ENCODE measurements at places on chromosomes 4 and X.

- DNase-seq, result no peak
These were observed 69.6 kb upstream of the C4orf50 start for GRCh38 chr4:6087669-6088341.

DNA sequence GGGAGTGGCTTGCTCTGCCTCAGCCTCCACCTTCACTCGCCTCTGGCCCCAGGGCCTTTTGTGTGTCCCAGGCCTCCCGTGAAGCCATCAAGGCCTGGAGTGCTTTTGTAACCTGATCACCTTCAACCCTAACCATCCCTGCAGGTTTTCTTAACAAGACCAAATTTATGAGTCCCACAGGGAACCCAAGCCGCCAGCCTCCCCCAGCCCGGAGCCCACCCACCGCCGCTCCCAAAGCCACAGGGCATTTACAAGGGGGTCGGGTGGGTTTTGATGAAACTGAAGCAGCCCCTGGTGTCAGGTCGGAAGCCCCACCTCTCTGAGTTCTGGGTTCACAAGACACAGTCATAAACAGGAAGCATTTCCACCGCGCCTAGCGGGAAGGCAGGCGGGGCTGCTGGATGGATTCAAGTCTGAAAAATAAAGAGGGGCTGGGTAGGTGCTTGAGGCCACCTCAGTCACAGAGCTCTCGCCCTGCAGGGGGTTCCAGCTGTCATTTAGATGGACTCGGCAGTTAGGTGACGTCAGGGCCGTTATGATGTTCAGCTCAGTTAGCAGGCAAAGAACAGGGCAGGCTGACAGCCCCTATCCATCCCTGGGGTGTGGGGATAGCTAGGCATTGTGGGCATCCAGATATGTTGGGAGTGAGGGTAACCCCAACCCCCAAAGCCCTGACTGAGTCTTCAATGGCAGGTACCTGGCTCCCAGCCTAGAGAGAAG, 128.5 kb downstream of the BCOR start:
- no peak for DNase-seq

DNA sequence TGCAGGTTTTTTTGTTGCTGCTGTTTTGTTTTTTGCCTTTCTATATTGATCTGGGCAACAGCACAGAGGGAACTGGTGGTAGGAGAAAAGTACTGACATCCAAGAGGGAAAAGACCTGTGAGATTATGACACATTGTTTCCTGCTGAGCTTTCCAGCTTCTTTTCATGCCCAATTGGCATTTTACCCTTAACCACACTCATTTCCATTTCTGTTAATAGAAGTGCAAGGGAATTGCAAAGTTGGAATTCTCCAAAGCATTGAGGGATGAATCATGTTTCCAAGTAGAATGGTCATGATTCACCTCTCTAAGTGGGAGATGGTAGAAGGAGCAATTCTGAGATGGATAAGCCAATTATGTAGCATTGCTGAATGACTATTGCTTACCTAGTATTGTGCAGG, 161.5 kb downstream of the PPARGC1A start:
- no peak for DNase-seq

DNA sequence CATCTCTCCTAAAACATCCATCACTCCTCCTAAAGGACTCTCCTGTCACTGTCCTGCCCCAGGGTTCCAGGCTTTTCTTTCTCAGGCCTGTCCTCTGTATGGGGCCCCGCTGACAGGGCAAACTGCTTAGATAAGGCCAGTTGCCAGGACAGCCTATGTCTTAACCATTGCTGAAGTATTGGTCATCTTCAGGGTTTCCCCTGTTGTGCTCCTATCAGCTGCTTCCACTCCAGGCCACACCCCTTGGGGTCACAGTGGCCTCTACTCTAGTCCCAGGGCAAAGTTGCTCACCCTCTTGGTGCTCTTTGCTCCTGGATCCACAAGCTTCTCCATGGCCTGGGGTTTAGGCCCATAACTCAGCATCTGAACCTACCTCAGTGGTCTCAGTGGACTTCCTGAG, 138.0 kb upstream of the PJA1 start:
- no peak for DNase-seq

DNA sequence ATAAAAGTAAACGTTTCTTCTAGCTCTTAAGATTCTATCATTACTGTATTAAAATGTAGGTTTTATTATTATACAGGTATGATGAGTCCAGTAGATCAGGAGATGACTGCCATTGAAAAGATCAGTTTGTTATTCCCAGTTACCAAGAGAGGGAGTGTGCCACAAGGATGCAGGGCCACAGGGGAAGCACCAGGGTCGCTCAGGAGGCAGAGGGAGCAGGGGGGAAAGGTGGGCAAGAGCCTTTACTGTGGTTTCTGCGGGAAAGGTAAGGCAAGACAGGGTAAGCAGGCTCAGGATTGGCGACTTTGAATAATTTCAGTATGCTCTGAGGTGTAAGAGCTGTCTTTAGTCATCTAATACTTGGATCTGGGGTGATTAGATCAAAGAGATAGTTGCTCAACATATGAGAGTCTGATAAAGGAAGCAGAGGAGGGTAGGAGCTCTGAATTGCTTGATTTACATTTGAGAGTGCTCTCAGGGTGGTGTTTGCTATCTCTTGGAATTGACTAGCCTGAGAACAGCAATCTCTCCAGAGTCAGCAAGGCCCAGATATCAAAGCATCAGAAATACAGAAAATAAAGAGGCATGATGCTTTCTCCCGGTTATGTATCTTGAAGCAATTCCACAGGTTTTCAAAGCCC, 86.0 kb downstream of the NDST3 start:
- DNase-seq, result no peak

DNA sequence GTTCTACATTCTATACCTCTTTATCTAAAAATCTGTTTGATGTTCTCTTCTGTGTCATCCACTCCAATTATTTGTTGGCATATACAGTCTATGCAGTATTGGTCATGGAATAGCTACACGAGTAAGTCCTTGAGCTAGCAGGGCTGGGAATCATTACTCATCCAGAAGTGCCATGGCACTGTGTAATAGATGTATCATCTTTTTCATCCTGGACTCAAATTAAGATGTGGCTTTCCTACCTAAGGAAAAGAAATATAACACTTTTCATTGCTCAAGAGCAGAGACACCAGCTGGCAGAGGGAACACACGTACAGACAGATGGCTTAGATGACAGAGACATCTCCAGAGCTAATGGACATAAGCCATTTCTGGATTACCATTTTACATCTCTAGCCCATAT, 159.8 kb downstream of the FAM13A start:
- no peak for DNase-seq

GRCh38 chrX:71236836-71237235, 13.8 kb downstream of the GJB1 start:
- DNase-seq, result no peak

DNA sequence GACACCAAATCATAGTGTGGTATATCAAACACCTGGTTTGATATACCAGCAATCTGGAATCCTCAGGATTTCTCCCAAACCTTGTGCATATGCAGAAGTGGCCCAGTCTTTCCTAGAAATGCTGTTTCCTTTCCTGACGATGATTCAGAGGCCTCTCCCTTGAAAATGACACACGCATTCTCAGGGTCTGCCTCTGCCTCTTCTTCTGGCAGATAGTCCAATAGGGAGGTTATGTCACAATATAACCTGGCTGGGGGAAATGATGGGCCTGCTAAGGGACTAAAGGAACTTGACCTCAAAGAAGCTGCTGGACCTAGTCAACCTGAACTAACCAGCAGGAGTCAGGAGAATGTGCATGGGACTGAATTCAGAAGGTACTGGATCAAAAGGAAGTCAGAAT, 435.2 kb downstream of the IDS start:
- DNase-seq, result no peak

GRCh38 chr4:123870216-123870876, 473.8 kb downstream of the SPRY1 start:
- no peak for DNase-seq

DNA sequence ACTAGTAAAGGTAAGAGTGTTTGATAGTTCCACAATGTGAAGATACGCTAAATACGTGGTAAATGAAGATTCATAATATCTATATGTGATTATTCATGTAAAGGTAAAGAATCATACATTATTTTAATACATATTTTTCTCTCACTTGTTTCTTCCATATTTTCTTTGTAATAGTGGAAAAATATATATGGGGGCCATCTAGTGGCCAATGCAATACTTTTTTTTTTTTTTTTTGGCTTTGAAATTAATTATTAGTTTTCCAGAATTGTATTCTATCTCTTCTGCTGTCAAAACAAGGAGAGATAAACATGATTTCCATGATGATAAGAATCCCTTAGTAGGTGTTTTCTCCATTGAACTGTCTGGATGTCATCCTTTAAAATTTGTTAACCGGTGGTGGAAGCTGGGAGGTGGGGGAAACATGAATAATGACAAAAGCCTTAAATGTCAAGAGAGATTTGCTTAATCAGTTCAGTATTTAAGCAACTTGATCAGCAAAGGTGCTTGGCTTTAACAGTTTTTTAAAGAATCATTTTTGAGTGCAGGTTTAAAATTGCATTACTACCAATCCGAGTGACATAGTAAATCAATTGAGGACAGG, 508.7 kb upstream of the HTR2C start:
- no peak for DNase-seq

- DNase-seq, result no peak
These were observed 157.7 kb downstream of the SPANXN1 start for GRCh38 chrX:145405012-145405411.

- DNase-seq, result no peak
These were observed 1250.4 kb downstream of the PCDH18 start for GRCh38 chr4:136281889-136282288.

DNA sequence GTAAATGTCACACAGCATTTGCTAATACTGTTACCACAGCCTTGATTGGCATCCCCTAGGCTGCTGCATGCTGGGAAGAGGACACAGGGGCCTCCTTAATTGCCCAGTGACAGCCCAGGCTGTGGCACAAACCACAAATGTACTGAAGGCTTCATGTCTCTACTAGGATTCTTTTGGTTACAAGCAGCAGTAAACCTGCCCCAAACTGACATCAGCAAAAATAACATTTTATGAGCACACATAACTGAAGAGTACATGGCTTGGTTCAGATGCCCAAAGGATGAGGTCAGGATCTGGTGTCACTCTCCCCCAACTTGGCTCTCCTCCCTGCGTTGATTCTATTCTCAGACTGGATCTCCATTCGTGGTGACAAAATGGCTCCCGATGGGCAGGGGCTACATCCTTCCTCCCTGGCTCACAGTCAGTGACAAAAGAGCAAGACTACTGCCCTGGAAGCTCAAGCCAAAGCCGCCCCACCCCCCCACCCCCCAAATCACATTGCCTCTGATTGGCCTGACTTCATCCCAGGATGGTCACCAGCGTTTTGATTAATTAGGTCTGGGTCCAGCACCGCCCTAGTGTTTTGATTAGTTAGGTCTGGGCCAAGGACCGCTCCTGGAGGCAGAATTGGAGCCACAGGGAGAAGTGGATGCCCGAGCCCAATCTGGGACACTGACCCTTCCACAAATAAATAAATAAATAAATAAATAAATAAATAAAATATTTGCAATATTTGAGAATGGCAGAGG, 180.5 kb upstream of the RBPJ start:
- DNase-seq, result no peak

DNA sequence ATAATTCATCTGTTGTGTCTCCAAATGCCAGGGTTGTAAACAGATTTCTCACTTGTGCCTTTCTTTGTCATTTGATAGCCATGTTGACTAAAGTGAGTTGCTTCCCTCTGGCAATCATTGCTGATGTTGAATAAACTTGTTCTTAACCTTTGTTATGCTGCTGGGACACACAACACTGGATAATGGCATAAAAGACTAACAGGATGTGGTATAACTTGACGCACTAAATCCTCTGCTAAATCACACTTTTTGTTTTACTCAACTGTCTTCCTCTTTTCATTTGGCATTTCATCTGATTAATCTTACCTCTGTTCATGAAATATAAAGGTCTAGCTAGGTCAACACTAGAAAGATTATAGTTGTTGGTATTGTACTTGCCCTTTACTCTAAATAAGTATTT, 17.6 kb upstream of the CXCL5 start:
- no peak for DNase-seq

DNA sequence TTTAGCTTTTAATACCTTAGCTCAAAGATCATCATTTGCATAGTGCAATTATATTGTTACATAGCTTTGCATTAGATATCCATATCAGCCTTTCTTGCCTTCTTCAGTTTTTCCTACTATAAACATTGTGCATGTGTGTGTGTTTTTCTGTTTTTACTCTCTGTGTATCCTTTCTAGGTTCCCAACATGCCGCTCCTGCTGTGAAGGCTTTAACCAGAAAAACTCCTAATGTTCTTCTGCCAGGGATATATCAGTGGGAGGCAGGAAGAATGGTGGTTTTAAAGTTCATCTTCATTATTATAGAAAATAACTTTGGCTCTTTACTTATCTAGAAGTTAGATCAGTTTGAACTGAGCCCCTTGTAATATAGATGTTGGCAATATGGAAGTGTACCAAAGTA, 61.2 kb downstream of the CPE start:
- DNase-seq, result no peak

- DNase-seq, result no peak
These were observed 11.1 kb downstream of the CNGA2 start for GRCh38 chrX:151745651-151746050.

- DNase-seq, result no peak
These were observed 59.0 kb upstream of the MID1 start for GRCh38 chrX:10679387-10679786.

DNA sequence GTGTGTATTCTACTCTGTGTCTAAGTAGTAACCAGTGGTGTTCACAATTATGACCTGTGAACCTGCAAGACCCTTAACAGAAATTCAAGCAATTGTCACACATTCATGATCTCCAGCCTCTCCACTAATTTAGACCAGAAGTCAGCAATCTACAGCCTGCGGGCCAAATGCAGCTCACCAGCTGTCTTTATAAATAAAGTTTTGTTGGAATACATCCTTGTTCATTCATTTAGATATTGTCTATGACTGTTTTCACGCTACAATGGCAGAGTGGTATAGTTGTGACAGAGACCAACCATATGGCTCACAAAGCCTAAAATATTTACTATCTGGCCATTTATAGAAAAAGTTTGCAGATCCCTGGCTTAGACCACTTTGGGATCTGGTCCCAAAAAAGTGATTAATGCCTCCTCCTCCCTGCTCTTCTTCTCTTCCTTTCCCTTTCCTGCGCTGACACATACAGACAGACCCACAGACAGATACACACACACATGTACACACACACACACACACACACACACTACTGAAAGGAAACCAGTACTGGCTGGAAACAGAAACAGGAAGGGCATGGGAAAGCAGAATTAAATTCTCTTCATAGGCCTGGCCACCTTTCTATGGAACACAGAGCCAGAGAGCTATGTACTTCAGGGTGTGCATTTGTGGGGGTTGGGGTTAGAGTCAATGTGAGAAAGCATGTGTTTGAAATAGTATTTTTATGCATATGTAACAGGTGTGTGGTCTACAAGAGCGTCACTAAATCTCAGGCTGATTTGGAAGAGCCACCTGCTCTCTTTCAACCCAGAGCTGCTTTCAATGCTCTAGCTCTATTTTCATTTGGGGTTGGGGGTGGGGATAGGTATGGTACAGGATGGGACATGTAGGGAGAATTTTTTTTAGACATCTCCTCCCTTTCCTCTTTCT, 49.7 kb upstream of the TMEM164 start:
- no peak for DNase-seq

- no peak for DNase-seq
These were observed 36.7 kb downstream of the SLC9A6 start for GRCh38 chrX:136021903-136022302.

Data from stimulated activated CD8-positive, alpha-beta memory T cell treated with anti-CD3 and anti-CD28 coated beads, Interleukin-2, amount 100 ng/mL, for 48 hours (primary cell).